H9 (cell line): ENCODE measurements at places on chromosomes 1 and 21.

- no peaks in the 10 kb centered on the region for H3K27me3 ChIP-seq
- DNase-seq = no peak
- H3K36me3 ChIP-seq = no peaks in the 10 kb centered on the region
- no peaks in the 10 kb centered on the region for H3K4me1 ChIP-seq
- H3K4me3 ChIP-seq = no peak overlapping the region
These were observed 520 bp upstream of the MR1 start for GRCh38 chr1:181033128-181033798.

DNA sequence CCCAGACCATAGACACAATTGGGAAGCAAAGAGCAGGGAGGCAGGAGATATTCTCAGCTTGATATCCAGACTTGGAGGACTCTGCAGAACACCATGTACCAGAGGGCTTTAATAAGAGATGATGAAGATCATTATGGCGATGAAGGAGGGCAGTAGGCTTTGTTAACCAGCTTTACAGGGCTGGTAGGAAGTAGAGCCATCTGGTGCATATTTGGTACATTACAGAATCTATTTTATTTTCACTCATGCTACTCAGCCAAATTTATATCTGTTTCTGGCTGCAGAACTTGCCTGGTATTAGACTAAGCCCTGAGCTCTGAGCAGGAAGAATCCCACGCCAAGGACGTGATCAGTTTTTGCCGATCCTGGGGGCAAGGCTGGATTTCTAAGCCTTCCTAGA, 61.8 kb upstream of the SYT6 start:
- no peaks in the 10 kb centered on the region; the same call in 1 of the 2 replicates for H3K4me1 ChIP-seq
- no peak overlapping the region for H3K4me3 ChIP-seq
- H3K27ac ChIP-seq = no peak overlapping the region
- DNase-seq = no peak
- H3K27me3 ChIP-seq = no peaks in the 10 kb centered on the region; the same call in 1 of the 2 replicates

DNA sequence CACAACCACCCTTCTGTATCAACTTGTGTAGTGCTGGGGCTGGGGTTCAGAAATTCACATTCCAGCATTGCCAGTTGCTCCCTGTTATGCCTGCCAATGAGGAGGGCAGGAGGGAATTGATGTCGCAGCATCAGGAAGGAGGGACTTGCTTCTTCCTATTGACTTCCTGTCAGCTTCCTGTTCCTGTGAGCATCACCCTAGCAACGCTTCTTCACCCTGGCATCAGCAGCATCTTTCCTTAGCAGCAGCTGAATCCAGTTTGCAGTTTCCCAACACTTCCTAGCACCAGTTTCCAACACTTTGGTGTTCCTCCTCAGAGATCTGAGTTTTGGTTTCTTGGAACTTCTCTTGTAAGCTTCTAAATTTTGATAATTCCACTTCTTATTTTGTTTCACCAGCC, 8.9 kb upstream of the TRIM62 start:
- H3K4me1 ChIP-seq = no peaks in the 10 kb centered on the region
- no peak overlapping the region for H3K27ac ChIP-seq
- no peak for DNase-seq

DNA sequence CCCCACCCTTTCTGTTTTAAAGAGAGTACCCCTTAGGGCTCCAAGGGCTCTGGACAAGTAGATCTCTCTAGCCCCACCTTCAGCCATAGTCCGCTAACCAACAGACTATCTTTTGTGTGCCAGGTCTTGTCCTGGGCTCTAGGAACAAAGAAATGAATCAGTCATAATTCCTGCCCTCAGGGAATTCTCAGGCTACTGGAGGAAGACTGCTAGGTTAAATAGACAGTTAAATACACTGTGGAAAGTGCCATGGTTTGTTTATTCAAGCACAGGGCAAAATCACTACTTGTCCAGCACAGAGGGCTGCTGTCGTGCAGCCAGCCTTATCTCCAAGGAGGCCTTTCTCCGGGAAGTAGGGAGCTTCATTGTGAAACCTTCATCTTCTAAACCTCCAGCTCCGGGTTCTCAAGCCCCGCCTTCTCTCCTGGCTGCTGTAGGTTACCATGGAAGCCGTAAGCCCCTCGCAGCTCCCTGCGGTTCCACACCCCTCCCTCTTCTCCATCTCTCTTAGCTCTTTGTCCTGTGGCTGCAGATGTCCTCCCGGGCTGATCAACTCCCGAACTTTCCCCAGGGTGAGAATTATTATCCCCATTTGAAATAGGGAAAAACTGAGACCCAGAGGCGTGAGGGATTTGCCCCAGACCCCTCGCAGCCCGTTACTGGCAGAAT, 29.8 kb downstream of the SHISAL2A start:
- peak; percentile 84 for DNase-seq
- H3K4me3 ChIP-seq = peak overlapping the region; percentile 67
- no peaks in the 10 kb centered on the region; the same call in 1 of the 2 replicates for H3K27me3 ChIP-seq
- H3K4me1 ChIP-seq = peaks cover 3% of the 10 kb centered on the region; the same call in 1 of the 2 replicates

GRCh38 chr21:18468790-18469189, 65.2 kb upstream of the TMPRSS15 start:
- H3K27me3 ChIP-seq = no peaks in the 10 kb centered on the region
- H3K27ac ChIP-seq = no peak overlapping the region
- H3K36me3 ChIP-seq = peaks cover 11% of the 10 kb centered on the region
- no peak overlapping the region for H3K4me3 ChIP-seq
- H3K4me1 ChIP-seq = no peaks in the 10 kb centered on the region

- H3K27ac ChIP-seq = no peak overlapping the region
- no peaks in the 10 kb centered on the region for H3K4me1 ChIP-seq
- peaks cover 4% of the 10 kb centered on the region; the same call in 1 of the 3 replicates for H3K36me3 ChIP-seq
These were observed 10.2 kb downstream of the GSTM3 start for GRCh38 chr1:109730666-109731065.
